ENCODE measurements at places on chromosomes 12 and 14. TPM values are rescaled to one million over a fixed set of nuclear protein-coding genes. Genes with fewer than 3 reads are reported as not detected.

NOVA1 gene
- 0.28 TPM for total RNA-seq

GPD1 gene
- 0.70 TPM for total RNA-seq

LRCOL1 gene
- total RNA-seq, result not detected

DNA sequence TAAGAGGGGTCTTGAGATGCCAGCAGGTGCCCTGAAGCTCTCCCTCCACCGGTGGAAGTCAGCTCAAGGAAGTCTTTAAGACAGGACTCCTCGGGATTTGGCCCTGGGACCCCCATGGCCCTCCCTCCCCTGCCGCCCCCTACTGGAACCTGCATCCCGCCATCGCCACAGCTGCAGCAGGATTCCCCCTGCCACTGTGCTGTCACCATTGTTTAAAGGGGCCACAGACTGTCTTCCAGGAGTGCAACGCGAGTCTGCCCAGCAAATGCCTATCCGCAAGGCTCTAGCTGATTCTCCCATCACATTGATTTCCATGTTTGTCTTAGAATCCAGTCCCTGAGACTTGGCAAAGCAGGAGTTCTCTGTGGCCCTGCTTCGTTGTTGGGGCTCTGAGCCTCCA, 770.8 kb upstream of the ALG10B start:
- no peak for DNase-seq

DNA sequence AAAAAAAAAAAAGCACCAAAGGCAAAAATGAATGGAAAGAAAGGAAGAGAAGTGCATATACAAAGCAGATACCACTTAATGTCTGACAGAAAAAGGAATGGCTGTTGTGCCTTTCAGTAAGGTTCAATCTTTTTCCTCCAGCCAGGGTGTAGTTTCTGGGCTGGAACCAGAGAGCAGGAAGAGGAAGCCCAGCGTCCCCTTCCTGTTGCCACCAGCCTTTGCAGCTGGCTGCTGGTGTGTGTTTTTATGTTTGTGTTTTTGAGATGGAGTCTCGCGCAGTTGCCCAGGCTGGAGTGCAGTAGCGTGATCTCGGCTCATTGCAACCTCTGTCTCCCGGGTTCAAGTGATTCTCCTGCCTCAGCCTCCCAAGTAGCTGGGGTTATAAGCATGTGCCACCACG, 64.6 kb upstream of the LTA4H start:
- DNase-seq, result no peak

GRCh38 chr12:106712768-106713167, 61.7 kb upstream of the RIC8B start:
- no peak for DNase-seq

SALL2 gene
- 2.6 TPM for total RNA-seq

HDAC7 gene
- 207 TPM for total RNA-seq

DTX3 gene
- 18.3 TPM for total RNA-seq

DNA sequence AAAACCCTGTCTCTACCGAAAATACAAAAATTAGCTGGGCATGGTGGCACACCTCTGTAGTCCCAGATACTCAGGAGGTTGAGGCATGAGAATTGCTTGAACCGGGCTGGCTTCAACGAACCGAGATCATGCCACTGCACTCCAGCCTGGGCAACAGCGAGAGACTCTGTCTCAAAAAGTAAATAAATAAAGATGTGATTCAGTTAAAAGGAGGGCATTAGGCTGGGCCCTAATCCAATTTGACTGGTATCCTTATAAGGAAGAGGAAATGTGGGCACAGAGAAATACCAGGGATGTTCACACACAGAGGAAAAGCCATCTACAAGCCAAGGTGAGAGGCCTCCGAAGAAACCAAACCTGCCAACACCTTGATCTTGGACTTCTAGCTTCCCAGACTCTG, 10.1 kb upstream of the DCAF4 start:
- DNase-seq, result no peak

DNA sequence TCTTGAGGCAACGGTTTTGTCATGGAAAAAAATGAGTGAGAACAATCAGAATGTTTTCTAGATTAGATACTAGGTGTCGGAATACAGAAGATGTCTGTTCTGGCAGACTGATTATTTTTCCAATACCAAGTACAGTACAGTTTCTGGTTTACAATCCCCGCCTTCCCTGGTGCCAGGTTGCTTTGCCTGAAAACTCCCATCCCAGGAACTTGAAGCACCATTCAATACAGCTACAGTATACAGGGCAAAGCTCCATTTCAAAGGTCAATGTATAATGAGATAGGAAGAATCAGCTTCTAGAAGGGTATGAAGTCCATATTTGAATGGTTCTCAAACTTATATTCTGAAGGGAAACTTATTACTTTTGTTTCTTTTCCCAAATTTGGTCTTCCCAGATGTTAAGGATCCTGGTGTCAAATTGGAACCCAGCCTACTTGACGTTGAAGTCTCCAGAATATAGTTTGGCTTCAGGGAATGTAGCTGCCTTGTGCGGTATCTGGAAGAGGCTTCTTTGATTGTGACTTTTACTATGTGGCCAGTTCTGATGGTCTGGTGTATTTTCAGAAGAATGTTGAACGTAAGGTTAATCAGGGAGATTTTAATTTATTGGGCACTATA, 238.0 kb upstream of the ATP2B1 start:
- no peak for DNase-seq

P3H3 gene
- total RNA-seq, result 2.4 TPM

DNA sequence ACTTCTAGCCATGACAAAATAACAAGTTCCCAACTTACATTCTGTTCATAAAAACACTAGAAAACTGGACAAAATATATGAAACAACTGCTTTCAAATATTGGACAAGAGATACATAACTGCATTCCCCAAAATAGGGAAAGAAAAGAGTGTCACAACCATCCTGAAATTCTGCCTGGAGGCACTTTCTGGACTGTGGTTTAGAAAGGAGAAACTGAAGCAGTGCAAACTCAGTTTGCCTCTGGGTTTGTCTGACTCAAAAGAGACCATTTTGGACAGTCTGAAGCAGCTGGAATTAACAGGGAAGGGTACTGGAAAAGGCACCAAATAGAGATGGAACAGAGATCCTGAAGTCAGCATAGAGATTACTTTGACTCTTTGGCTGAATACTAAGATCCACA, 11.3 kb upstream of the SYT1 start:
- no peak for DNase-seq

KRT80 gene
- not detected for total RNA-seq

TPH2 gene
- not detected for total RNA-seq

GRCh38 chr14:99619835-99620834, 16.1 kb upstream of the CCDC85C start:
- no peak for DNase-seq

DNA sequence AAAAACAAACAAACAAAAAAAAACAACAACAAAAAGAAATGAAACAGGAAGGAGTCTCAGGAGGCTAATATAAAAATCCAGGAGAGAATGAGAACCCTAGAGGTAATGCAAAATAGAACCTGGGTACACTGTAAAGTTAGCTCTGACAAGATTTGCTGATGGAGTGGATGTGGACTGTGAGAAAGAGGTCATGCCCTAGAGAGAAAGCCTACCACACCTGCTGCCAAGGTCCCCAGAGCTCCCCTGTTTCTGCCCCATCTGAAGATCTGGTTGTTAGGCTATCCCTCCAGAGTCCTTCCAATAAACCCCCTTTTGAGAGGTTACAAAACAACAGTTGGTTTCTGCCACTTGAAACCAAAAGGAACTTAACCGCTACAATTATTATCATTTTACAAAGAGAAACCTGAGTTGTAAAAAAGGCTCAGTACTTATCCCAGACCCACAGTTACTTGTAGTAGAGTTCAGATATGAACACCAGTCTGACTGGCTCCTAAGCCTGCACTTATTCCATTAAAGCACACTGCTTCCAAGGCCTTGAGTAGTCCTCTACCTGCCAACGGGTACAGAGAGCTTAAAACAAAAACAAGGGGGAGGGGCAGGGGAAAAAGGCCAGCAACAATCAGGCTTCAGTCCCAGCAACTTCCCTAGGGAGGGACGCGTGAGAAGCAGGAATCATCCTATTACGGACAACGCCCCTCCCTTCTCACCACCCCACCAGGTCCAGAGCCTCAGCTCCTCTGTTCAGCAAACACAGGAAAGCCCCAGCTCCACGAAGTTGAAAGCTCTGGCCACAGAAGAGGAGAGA, 27.7 kb downstream of the PPP1R13B start:
- DNase-seq, result no peak

DNA sequence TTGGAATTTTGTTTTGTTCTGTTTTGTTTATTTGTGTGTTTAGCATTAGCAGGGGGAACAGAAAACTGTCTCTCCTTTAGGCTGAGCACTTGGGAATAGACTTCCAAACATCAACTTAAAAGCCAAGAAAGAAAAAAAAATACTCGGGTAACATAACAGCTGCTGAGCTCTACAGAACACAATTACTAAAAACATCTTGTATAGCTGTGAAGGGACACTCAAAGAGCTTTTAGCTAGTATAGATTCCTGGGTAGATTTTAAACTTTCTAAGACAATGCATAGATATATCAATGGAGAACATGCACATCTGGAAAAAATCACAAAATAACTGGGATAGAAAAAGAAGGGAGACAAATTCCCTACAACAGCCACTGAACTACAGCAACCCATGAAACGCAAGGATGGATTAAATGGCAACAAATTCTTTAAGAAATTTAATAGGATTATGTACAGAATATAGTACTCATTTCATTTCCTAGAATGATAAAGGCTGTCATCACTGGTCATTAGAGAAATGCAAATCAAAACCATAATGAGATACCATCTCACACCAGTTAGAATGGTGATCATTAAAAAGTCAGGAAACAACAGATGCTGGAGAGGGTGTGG, 174.3 kb upstream of the KRR1 start:
- no peak for DNase-seq

SLC17A8 gene
- not detected for total RNA-seq

MYO1H gene
- total RNA-seq, result not detected

DNA sequence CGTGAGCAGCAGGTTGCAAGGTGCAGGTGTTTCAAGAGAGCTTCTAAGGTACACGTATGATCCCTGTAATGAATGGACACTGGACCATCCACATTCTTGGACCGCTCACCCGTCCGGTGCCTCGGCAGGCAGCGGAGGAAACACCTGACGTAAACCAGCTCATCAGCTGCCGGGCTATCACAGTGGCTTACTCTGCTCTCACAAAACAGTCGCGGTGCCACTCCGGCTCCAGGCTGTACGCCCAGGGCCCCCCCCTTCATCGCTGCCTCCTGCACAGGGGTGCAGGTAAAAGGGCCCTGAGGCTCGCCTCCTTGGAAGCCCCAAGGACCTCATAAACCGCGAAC, 436 bp downstream of the VPS33A start:
- no peak for DNase-seq

- no peak for DNase-seq
Measured at GRCh38 chr14:60565211-60565610, 56.3 kb downstream of the SIX6 start.

GRCh38 chr12:52506858-52507715, 13.1 kb downstream of the KRT5 start:
- peak; percentile 19 for DNase-seq

- DNase-seq, result no peak
Measured at GRCh38 chr12:24173067-24173466, 223.6 kb upstream of the SOX5 start.

GRCh38 chr14:73717711-73718417, 3.7 kb upstream of the PNMA1 start:
- no peak for DNase-seq
